Esophagus squamous epithelium (tissue), 5 donors: ENCODE measurements at places on chromosomes 2 and 18.

DNA sequence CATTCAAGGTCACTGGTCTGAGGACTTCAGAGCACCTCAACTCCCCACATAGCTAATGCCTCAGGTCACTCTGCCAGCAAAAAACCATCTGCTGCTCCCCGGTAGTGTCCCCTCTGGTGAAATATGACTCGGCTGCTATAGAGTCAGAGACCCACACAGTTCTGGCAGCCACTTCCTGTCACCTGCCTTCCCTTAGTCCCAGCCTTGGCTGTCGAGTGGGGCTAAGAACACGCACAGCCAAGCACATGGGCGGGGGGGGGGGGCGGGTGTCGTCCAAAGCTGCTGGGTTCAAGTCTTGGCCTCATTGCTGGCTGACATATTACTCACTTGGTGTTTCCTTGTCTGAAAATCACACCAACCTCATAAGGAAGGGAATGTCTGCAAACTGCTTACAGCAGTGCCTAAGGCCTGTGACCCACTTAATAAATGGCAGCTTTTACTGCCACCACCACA lies 37.5 kb downstream of the POLR1A start:
- DNase-seq, result no peak

GRCh38 chr2:46002507-46002883 lies 294.7 kb upstream of the EPAS1 start:
- no peak for DNase-seq

DNA sequence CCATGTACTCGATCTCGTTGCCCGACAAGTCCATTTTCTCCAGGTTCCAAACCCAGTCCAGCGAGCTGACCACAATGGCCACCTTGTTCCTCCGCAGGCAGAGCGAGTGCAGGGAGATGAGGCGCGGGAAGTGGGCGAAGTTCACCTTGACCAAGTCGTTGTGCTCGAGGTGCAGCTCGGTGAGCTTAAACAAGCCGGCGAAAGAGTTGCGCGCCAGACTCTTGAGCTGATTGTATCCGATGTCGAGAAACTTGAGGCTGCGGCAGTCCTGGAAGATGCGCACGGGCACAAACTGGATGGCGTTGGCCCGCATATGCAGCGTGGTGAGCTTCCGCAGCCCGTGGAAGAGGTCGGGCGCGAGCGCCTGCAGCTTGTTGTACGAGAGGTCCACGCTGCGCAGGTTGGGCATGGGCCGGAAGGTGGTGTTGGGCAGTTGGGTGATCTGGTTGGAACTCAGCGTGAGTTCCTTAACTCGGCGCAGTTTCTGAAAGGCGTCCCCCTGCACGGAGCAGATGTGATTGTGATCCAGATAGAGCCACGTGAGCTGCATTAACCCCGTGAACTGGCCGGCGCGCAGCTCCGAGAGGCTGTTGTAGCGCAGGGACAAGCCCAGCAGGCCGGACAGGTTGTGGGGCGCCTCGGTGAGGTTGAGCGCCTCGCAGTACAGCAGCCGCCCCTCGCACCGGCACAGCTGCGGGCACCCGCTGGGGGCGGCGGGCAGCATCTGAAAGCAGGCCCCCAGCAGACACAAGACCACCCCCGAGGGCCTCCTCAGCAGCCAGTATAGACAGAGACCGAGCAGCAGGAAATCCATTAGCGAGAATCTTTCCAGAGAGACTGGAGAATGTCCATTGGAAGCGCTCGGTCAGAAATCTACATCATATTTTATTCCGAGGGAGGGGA lies 1.3 kb downstream of the LRRTM1 start:
- DNase-seq, result no peak

- DNase-seq, result no peak
Measured at GRCh38 chr2:227506456-227506855, 34.5 kb downstream of the AGFG1 start.

DNA sequence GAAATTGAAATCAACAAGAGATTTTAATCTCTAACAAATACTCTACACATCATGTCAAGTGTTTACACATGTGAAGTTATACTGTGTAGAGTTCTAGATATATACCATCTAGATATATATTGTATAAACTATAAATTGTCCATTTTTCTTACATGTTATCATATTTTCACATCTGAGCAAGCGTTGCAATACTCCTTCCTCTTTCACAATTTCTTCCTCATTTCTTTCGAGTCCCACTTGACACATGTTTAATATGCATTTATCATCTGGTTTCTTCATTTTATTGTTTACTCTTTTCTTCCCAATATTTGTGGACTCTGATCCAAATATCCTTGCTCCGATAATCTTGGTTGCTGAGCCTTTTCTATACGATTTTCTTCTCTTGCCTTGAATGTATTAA lies 50.2 kb downstream of the UNC80 start:
- DNase-seq, result no peak

DNA sequence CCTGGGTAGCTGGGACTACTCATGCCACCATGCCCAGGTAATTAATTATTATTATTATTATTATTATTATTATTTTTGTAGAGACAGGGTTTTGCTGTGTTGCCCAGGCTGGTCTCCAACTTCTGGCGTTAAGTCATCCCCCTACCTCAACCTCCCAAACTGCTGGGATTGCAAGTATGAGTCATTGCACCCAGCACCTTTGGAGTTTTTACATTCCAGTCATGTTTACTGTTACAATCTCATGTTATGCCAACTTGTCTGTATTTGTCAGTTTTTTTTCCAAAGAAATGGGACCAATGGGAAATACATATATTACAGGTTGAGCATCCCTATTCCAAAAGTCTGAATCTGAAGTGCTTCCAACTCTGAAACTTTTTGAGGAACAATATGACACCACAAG lies 903.8 kb downstream of the SLC4A3 start:
- no peak for DNase-seq

GRCh38 chr2:169361706-169362117 lies 622 bp downstream of the LRP2 start:
- DNase-seq, result no peak

DNA sequence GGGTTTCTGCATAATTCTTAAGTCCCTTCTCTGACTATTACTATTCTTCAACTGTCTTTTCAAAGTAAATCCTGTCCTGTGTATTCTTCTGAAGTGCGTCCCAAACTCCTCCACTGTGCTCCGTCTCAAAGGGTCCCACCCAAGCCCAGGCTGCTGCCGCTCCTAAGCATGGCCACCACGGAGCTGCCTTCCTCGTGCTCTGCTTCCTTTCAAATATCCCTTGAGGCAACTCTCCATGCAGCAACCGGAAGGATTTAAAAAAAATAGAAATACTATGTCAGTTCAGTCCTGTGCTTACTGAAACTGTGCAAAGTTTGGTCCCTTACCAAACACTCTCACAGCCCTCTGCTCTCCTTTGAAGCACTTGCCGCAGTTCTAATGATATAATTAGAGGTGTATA lies 116.1 kb downstream of the NOL10 start:
- DNase-seq, result no peak

- no peak for DNase-seq
Measured at GRCh38 chr2:97752342-97753334, 39.3 kb downstream of the ZAP70 start.

- no peak for DNase-seq
Measured at GRCh38 chr18:44473394-44474066, 207.2 kb upstream of the SETBP1 start.

GRCh38 chr18:38421872-38422615 lies 856.4 kb upstream of the CELF4 start:
- no peak for DNase-seq

- no peak for DNase-seq
Measured at GRCh38 chr2:17539611-17540092, 844 bp upstream of the VSNL1 start.

DNA sequence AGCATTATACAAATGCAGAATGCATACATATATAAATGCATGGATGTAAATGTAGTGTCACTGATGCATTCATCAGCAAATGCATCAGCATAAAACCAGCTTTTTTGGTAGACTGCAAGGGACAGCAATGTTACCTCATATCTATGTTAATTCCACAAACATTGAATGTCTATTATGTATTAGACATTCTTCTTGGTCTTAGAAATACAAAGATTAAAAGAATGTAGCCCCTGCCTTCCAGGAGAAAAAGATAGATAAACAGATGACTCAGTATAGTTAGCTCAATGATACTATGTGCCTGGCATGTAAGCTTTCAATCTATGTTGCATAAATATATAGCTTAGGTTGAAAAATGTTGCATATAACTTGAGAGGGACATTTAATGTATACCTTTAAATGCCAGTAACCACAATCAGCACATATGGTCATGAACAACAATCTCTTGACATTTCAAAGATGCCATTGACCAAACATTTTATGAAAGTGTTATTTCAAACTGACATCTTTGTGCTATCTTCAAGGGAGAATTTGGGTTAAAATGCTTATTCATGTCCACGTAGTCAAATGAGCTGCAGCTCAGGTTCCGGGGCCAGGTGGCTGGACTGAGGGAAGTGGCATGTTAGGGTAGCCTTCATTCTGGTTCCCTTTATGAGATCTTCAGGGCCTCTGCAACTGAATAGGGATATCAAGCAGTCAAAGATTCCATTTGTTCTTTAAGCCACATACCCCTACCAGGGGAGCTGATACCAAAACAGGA lies 45.2 kb upstream of the GCG start:
- no peak for DNase-seq

- DNase-seq, result no peak
Measured at GRCh38 chr2:106970471-106971261, 84.7 kb upstream of the ST6GAL2 start.

- DNase-seq, result no peak
Measured at GRCh38 chr2:218961651-218962570, 2.4 kb downstream of the CDK5R2 start.

GRCh38 chr18:75161256-75162028 lies 47.5 kb downstream of the PTGR3 start:
- no peak for DNase-seq

GRCh38 chr18:47260120-47260923 lies 8.9 kb upstream of the SKOR2 start:
- DNase-seq, result no peak

DNA sequence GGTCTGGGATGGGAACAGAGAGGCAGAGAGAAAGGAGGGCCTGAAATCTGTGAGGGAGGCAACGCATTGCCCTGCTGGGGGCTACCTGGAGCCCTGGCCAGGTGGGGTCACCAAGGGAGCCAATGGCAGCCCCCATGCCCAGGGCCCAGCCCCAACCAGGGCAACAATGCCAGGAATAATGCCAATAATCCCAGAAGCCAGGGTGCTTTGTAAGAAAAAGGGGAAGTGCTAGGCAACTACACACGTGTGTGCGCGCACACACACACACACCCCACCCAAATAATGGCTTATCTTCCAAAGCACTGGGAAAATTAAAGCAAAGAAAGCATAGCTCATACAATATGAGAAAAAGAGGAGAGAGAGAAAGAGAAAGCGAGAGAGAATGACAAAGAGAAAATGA lies 7.0 kb upstream of the CLEC4F start:
- no peak for DNase-seq

DNA sequence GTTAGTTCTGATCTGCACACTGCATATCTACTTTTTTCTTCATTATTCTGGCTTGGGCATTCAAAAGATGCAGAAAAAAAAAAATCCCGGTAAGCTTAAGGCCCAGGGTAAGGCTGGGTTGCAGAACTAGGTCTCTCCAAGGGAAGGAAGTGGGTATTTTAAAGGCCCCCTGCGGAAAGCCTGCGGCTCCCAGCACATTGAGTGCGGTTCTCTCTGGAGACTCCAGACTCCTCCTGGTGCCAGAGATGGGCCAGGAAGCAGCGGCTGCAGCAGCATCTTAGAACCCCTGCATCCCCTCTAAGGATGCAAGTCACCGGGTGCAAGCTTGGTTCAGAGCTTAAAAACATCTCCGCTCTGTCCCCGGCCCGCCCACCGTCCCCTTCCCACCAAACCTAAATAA lies 49.5 kb downstream of the TGIF1 start:
- DNase-seq, result no peak

DNA sequence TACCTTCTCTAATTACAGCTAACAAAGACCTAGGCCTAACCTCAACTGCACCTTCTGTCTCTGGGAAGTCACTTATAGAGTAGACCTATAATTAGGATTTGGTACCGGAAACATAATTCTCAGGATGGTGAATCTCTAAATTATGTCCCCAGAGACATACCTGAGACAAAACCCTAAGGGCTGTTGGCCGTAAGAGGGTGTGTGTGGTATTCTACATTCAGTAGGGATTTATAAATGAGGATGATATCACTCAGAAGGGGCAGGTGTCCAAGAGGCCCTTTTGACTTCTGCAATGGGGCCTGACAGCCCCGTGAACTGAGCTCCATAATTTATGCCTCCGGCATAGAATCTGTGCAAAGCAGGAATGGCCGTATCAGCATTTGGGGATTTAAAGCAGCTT lies 13.5 kb upstream of the DARS1 start:
- DNase-seq, result no peak

GRCh38 chr18:9466846-9467245 lies 8.5 kb upstream of the RALBP1 start:
- no peak for DNase-seq

DNA sequence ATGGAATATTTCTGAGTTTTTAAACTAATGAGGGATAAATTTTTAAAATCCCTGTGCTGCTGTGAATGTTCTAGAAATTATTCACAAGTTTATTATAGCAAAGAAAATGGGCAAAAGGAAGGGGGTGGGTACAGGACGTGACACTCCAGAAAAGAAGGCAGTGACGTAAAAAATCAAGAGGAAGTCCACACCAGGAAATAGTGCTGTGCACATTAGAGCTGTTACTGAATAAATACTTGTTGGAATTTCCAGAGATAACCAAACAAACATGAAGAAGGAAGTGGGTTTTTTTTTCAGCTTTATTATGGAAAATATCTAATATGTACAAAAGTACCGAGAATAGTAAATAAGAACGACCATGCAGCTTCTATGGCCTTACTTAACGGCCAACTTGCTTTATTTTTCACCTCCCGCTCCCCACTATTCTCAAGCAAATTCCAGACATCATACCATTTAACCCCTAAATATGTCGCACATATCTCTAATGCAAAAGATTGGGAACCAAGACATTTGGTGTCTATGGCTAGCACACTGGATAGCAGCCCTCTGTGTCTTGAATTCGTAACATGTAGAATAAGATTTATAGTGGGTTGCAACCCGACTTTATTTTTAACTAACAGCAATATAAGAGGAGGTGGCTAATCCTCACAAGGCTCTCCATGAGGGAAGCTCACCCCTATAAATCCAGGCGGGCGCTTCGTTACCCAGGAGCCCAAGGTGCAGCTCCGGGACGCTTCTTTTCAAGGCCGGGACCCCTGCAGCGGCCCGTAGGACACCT lies 580 bp upstream of the NDUFV2 start:
- no peak for DNase-seq
